ENCODE measurements at places on chromosomes 3 and 15.

GRCh38 chr3:50299929-50300680 lies 900 bp upstream of the HYAL3 start:
- no peak for DNase-seq

DNA sequence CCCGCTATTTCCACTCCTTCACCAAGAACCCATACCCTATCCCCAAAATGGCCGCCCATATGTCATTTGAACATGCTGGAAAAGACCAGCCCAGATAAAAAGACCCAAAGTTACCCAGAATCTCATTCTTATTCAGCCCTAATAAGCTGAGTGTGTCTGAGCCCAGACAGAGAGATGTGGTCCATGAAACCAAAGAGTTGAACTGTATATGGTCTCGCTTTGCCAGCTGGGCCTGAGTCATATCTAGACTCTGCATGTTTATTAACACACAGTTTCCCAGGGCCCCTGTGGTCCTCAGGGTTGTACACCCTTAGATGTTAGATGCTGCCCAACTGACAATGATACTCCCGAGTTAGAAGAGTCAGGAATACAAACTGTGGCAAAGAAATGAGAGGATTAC lies 201.9 kb upstream of the STRIT1 start:
- DNase-seq, result no peak

DNA sequence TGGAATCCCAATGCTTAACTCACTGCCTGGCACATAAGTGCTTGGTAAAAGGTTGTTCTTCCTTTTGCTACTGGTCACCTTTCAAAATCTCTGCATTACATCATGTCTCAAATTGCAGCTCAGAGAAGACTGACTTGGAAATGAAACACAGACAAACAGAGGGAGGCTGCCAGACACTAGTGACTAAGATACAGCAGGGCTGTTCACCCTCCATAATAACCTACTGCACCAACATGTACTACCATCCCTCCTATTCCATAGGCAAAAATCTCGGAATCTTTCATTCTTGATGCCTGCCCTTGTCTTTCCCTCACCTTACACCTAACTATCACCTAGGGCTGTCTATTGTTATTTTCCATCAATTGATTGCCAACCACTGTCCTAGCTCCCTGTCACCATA lies 502.3 kb upstream of the ADAMTS9 start:
- DNase-seq, result no peak

GRCh38 chr15:77533578-77534430 lies 98.9 kb downstream of the LINGO1 start:
- peak; percentile 69 for DNase-seq

DNA sequence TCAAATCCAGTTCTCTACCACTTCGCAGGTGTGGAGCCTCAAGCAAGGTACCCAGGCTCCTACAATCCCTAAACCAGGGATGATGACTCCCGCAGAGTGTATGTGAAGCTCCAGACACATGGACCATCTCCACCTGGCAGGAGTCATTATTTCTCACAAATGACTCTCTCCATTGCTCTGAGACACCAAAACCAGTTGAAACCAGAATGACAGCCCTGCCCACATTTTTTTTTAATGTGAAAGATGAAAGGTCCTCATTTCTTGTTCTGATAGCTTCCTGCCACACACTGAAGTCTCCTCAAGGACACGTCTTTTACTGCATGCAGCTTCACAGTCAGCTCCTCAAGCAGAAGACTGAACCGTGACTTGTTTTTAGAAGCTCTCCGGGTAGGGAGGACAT lies 61.4 kb upstream of the ZBTB38 start:
- DNase-seq, result no peak

- no peak for DNase-seq
These were observed 53.2 kb upstream of the FNDC3B start for GRCh38 chr3:171986176-171986575.

GRCh38 chr15:41060505-41060904 lies 55.6 kb downstream of the INO80 start:
- DNase-seq, result no peak

GRCh38 chr15:97146929-97147870 lies 813.3 kb upstream of the ARRDC4 start:
- DNase-seq, result no peak

GRCh38 chr15:82532991-82533481 lies 7.2 kb downstream of the RPS17 start:
- DNase-seq, result no peak

GRCh38 chr3:194306771-194307640 lies 44.1 kb downstream of the CPN2 start:
- DNase-seq, result no peak

GRCh38 chr3:194773771-194774455 lies 88.2 kb downstream of the FAM43A start:
- DNase-seq, result no peak

- DNase-seq, result peak; percentile 53
These were observed 324.5 kb downstream of the TBL1XR1 start for GRCh38 chr3:176872771-176873209.

DNA sequence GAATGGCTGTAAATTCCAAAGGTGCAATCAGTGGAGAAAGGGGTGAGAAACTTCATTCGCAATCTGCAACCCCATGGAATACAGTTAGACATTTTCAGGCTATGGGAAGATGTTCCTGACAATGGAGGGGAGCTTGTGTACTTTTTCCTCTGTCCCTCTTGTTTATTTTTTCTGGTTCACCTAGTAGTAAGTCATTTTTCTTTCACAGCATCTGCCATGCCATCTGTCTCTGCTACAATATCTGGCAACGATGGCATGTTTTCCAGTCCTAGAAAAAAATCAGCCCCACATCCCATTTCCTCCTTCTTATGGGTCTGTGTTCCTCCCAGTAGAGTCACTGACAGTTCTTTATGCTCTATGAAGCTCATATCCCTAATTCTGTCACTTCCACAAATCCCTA lies 76.0 kb downstream of the SSR3 start:
- DNase-seq, result no peak

- no peak for DNase-seq
These were observed 220.5 kb downstream of the FAM43A start for GRCh38 chr3:194906229-194906629.

- no peak for DNase-seq
These were observed 240.0 kb upstream of the SEMA6D start for GRCh38 chr15:47477341-47477740.

- DNase-seq, result peak; percentile 32
These were observed 45.7 kb downstream of the B3GNT5 start for GRCh38 chr3:183298701-183299153.

GRCh38 chr3:52437326-52438103 lies 7.4 kb downstream of the SEMA3G start:
- DNase-seq, result no peak

- DNase-seq, result peak; percentile 88
These were observed 306.5 kb downstream of the IL20RB start for GRCh38 chr3:137264071-137264820.

Data from WERI-Rb-1 (cell line).